ENCODE measurements at places on chromosomes 5 and 9.

GRCh38 chr5:115440782-115441451 is 103.7 kb downstream of the FEM1C start:
- DNase-seq = no peak

GRCh38 chr5:141881886-141882285 is 3.7 kb upstream of the PCDH1 start:
- DNase-seq = no peak

GRCh38 chr5:59069438-59070079 is 486.7 kb downstream of the RAB3C start:
- DNase-seq = peak; percentile 88

GRCh38 chr9:72454871-72455491 is 66.4 kb upstream of the TMC1 start:
- DNase-seq = no peak

GRCh38 chr5:76207120-76207519 is 123.9 kb downstream of the SV2C start:
- no peak for DNase-seq

GRCh38 chr5:106880656-106881055 is 790.1 kb downstream of the EFNA5 start:
- no peak for DNase-seq
